ENCODE measurements at places on chromosomes 1 and 21. TPM values are rescaled to one million over a fixed set of nuclear protein-coding genes. Genes with fewer than 3 reads are reported as not detected.
A peak's percentile ranks its signal among the peaks of the same experiment; 100 is the strongest.

Gene GPA33
- not detected for total RNA-seq

- no peaks in the 10 kb centered on the region for H3K27me3 ChIP-seq
- H3K36me3 ChIP-seq: no peaks in the 10 kb centered on the region
- DNase-seq: no peak
- H3K27ac ChIP-seq: no peak overlapping the region
- no peaks in the 10 kb centered on the region for H3K4me1 ChIP-seq
Observed at GRCh38 chr1:110254604-110255391, 44.7 kb downstream of the KCNC4 start.

- no peak for DNase-seq
- no peak overlapping the region for H3K27ac ChIP-seq
- peaks cover 14% of the 10 kb centered on the region for H3K27me3 ChIP-seq
- H3K4me3 ChIP-seq: no peak overlapping the region
- H3K36me3 ChIP-seq: no peaks in the 10 kb centered on the region
Observed at GRCh38 chr1:228205526-228206436, 2.1 kb upstream of the OBSCN start.

- peaks cover 22% of the 10 kb centered on the region for H3K4me1 ChIP-seq
- H3K27ac ChIP-seq: no peak overlapping the region
- no peaks in the 10 kb centered on the region for H3K36me3 ChIP-seq
- H3K4me3 ChIP-seq: no peak overlapping the region
Observed at GRCh38 chr1:18900303-18900841, 2.0 kb downstream of the ALDH4A1 start.

DNA sequence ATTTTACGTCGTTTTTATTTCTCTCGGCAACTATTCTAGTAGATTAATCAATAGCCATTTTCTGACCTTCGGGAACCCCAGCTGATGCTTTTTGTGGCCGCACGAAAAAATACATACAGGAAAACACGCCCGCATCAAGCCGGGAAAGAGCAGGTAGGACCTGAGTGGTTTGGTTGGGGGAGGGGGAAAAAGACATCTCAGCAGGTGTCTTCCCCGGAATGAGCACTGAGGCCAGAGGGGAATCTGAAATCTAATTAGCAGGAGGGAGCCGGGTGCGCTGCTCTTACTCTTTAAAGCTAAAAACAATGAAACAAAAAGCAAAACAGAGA, 618 bp upstream of the FOXD3 start:
- no peaks in the 10 kb centered on the region for H3K36me3 ChIP-seq
- H3K27ac ChIP-seq: peak overlapping the region; percentile 54
- peaks cover 100% of the 10 kb centered on the region for H3K27me3 ChIP-seq
- peak overlapping the region; percentile 53 for H3K4me3 ChIP-seq
- DNase-seq: no peak

DNA sequence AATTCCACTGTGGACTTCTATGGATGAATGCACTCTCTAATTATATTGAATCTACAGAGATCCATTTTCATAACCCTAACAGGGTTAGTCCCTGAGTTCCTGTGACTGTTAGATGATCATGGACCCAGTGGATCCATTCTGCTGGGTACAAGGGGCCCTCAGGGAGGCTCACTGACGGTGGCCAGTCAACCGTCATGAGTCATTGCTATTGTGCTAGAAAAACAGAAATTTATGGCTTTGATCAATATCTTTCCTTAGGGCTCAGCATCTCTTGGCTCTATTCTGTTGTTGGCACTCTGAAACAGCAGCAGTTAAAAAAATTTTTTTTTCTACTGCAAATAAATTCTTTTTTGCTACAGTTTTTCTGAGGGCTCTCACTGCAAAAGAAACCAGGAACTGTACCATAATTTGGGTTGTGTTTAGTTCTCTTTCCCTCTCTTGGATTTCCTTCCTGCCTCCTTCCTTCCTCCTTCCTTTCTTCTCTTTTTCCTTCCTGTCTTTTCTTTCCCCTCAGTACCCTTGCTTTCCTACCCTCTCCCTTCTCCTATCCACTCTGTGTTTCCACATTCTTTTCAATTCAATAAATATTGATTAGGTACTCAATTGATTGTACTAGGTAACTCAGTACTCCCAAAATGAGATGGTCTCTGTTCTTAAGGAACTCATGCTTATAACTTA, 49.5 kb downstream of the UTP25 start:
- no peaks in the 10 kb centered on the region for H3K4me1 ChIP-seq
- no peak for DNase-seq
- no peaks in the 10 kb centered on the region for H3K36me3 ChIP-seq

GRCh38 chr1:166221316-166221715, 54.5 kb upstream of the FAM78B start:
- DNase-seq: no peak
- no peaks in the 10 kb centered on the region for H3K4me1 ChIP-seq
- no peaks in the 10 kb centered on the region for H3K27me3 ChIP-seq
- no peak overlapping the region for H3K4me3 ChIP-seq
- no peak overlapping the region for H3K27ac ChIP-seq

Gene SGIP1
- 5.3 TPM for total RNA-seq

GRCh38 chr21:34029743-34030528, 43.4 kb upstream of the MRPS6 start:
- no peak for DNase-seq
- no peaks in the 10 kb centered on the region for H3K36me3 ChIP-seq
- H3K27ac ChIP-seq: no peak overlapping the region
- peaks cover 6% of the 10 kb centered on the region for H3K4me1 ChIP-seq
- H3K27me3 ChIP-seq: no peaks in the 10 kb centered on the region
- no peak overlapping the region for H3K4me3 ChIP-seq

DNA sequence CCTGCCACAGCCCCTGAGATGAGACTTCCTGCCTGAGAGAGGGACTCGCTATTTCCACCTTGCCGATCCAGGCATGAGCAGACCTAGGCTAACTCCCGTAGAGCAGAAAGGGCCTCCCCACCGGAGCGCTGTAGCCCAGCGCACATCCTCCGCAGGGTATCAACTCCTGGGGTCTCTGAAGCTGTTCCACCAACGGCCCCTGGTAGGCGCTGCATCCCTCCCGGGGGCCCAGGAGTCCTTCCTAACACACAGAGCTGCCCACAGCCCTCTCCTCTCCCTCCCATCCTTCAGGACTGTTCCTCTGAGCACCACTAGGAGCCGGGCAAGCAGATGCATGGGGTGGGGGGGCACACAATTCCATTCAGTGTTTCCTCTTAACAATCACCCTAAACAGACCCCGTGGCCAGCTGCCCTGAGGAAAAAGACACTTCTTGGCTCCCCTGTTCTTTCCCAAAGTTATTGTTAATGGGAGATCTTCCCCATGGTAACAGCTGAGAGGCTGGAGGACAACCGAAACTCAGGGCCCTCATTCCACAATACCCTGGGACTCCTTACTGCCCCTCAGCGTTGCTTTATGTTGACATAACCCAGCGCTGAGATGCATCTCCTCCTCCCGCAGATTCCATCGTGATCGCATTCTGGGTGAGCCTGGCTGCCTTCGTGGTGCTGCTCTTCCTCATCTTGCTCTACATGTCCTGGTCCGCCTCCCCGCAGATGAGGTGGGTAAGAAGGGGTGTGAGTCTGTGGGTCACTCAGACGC, 7.5 kb downstream of the MRAP start:
- no peaks in the 10 kb centered on the region for H3K27me3 ChIP-seq
- H3K36me3 ChIP-seq: no peaks in the 10 kb centered on the region
- no peaks in the 10 kb centered on the region for H3K4me1 ChIP-seq
- no peak overlapping the region for H3K27ac ChIP-seq

- DNase-seq: no peak
Observed at GRCh38 chr1:222971146-222971545, 156.3 kb downstream of the DISP1 start.

Gene CHRM3
- 43.9 TPM for total RNA-seq

Gene OR2L3
- total RNA-seq: not detected

- H3K27ac ChIP-seq: no peak overlapping the region
- peaks cover 35% of the 10 kb centered on the region for H3K4me1 ChIP-seq
- no peak for DNase-seq
- no peaks in the 10 kb centered on the region for H3K27me3 ChIP-seq
- no peak overlapping the region for H3K4me3 ChIP-seq
Observed at GRCh38 chr1:21285055-21285372, 5.2 kb downstream of the ECE1 start.

Measured in sigmoid colon (tissue), 7 donors.